Retinal pigment epithelial cell (primary cell): ENCODE measurements at places on chromosomes 1 and 21.
A peak's percentile ranks its signal among the peaks of the same experiment; 100 is the strongest.

GRCh38 chr21:34027721-34028461, 45.5 kb upstream of the MRPS6 start:
- DNase-seq: no peak

DNA sequence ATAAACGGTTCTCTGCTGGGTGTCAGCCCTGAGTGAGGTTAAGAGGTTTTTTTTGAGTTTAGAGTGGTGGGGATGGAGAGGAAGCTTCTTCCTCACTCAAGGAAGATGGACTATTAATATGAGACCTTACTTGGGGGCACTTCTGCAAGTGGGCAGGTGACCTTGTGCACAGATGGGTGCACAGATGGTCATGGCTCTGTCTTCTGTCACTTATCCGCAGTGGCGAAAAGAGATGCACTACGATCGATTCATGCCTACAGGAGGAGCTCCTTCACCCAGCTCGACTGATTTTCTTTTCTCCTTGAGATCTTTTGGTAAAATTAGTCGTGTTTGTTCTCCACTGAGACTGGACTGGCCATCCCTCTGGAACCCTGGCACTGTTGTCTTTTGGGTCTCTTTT, 22.9 kb upstream of the CYYR1 start:
- DNase-seq: no peak

- DNase-seq: no peak
Observed at GRCh38 chr1:10519016-10519417, 44.3 kb downstream of the PEX14 start.

GRCh38 chr1:201496296-201496690, 10.6 kb downstream of the CSRP1 start:
- no peak for DNase-seq

- DNase-seq: no peak
Observed at GRCh38 chr1:226863446-226863845, 7.0 kb upstream of the PSEN2 start.

DNA sequence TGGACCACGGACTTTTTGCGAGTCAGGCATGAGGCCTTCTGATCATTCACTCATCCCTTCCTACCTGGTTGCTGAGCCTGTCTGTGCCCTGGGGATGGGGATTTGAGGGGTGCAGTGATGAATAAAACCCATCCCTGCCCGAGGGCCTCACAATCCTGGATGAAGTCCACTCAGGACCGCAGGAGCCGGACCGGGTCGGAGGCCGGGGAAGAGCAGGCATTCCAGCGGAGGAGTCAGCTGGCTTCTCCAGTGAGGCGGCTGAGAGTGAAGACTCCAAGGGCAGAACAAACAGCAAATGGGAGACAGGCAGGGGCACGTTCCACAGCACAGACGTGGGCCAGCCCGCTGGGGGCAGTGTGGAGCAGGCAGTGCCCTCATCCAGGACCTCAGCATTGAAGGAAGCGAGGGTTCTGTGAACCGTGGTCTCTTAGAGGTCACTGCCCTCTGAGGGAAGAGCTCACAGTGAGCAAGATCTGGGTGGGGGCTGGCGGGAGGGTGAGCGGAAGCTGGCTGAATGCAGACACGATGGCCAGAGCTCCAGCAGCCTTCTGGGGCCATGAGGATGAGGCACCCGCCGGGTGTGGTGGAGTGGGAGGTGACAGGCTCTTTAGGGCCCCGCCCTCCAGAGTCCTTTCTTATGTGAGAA, 10.9 kb upstream of the LRRC3 start:
- DNase-seq: no peak

- DNase-seq: no peak
Observed at GRCh38 chr1:162663086-162663485, 30.8 kb downstream of the DDR2 start.

GRCh38 chr1:52054496-52055065, 410 bp downstream of the TXNDC12 start:
- DNase-seq: no peak

GRCh38 chr1:218390618-218391017, 45.5 kb downstream of the TGFB2 start:
- peak; percentile 93 for DNase-seq

DNA sequence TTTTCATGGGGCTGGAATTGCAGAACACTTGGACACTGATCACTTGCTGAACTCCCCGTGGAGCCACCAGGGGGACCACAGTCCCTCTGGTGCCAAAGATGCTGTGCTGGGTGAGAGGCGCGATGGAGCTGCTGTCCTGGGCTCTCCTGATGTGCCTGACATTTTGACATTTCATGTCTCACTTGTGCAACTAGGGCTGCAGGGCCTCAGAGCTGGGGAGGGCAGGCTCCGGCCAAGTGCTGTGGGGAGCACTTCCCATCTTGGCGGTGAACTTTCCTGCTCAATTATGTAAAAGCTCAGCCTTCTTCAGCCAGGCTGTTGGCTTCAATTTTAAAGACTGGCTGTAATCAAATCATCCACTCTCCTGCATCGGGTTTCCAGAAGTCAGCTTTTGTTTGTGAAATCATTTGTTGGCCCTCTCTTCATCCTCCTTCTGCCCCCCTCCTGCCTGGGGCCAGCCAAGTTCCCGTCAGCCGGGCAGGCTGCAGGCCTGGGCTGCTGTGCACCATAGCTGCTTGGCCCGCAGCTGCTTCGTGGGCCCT, 36.8 kb downstream of the KCNAB2 start:
- no peak for DNase-seq

DNA sequence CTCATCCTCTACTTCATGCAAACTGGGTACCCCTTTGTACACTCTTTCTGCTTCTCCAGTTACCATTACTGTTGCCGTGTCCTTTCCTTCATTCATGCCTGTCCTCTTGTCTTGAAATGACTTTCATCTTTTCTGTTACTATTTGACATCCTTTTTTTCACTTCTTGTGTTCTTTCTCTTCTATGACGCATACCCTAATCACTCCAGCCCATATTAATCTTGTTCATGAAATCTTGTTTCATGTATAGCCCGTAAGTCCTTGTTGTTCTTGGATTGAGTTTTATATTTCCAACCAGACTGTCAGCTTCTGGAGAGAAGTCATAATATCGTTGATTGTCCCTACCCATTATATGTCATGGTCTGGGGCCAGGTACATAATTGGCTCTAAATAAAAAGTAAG, 126.1 kb downstream of the NOS1AP start:
- no peak for DNase-seq

DNA sequence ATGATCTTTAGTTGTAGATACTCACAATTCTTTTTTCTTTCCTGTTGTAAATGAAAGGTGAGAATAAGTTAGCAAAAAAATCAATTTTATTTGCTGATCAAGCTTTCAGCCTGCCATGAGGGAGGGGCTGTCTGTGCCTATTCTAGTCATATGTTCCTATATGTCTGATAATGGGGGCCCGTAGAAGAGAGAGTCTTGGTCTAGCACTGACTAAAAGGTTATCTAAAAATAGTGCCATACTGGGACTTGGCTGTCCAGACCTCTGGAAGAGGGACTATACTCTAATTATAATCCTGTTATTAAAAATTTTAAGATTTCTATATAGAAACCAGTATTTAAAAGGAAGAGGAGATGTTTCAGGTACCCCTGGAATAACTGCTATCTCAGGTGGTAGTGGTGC, 18.6 kb downstream of the GNAI3 start:
- no peak for DNase-seq

DNA sequence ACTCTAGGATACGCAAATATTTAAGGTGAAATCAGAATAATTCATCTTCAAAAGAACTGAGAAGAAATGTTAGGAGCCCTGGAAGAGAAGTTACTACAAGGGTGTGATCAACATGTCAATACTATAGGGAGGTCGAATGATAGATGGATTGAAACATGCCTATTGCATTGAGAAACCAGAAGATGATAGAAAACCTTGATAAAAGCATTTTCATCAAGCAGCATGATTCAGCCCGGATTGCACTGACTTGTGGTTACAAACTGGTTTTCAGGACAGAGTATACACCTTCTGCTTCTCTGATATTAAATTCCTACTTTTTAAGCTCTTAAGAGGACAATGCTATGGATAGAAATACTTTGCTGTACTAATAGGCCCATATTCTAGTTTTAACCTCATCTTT, 164.2 kb downstream of the FMN2 start:
- DNase-seq: no peak

GRCh38 chr1:76298399-76298798, 223.9 kb downstream of the ST6GALNAC3 start:
- no peak for DNase-seq

DNA sequence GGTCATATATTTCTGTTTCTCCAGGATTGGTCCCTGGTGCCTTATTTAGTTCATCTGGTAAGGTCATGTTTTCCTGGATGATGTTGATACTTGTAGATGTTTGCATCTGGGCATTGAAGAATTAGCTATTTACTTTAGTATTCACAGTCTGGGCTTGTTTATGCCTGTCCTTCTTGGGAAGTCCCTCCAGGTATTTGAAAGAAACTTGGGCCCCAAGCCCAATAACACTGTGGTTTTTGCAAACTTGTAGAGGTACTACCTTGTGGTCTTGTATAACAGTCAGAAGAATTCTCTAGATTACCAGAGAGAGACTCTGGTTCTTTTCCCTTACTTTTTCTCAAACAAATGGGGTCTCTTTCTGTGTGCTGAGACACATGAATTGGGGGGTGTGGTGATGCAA, 251.4 kb upstream of the B3GALT2 start:
- no peak for DNase-seq

- DNase-seq: no peak
Observed at GRCh38 chr1:172377565-172377964, 42.9 kb upstream of the C1orf105 start.

DNA sequence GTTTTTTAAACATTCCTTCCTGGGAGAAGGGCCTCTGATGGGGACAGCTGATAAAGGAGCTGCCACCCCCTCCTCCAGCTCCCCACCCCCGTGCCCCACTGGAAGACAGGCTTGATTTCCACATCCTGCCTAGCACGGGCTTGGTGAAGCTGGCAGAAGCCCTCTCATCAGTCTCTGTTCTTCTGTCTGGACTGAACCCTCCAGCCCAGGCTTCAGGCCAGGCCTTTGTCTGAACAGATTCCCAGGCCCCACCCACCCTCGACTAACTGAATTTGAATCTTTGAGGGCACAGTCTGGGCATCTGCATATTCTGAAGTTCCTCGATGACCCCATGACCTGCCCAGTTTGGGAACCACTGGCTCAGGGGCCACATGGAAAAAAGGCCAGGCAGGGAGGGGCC, 75.3 kb downstream of the CD58 start:
- DNase-seq: no peak

- DNase-seq: no peak
Observed at GRCh38 chr21:41479686-41480085, 28.3 kb downstream of the TMPRSS2 start.

DNA sequence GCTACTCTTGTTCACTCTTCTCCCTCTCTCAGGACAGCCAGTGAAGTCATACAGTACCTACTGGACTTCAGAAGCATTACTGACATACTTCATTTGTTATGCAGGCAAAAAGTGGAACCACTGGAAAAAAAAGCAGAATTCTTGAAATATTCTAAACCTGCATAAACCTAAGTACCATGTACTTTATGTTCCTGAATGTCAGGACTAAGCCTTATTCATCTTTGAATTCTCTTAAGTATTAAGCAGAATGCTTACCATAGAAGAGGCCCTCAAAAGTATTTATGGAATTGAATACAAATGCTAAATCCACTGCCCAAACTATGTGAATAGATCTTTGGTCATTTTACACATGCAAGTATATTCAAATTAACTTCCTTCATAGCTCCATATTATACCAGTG, 7.8 kb downstream of the PSMB2 start:
- DNase-seq: no peak

- no peak for DNase-seq
Observed at GRCh38 chr1:171715813-171716251, 26.0 kb downstream of the VAMP4 start.

- no peak for DNase-seq
Observed at GRCh38 chr1:23239638-23240295, 22.5 kb upstream of the HTR1D start.

- DNase-seq: no peak
Observed at GRCh38 chr1:90850181-90850897, 133.2 kb upstream of the BARHL2 start.

GRCh38 chr1:173333581-173333980, 126.5 kb upstream of the TNFSF4 start:
- no peak for DNase-seq

DNA sequence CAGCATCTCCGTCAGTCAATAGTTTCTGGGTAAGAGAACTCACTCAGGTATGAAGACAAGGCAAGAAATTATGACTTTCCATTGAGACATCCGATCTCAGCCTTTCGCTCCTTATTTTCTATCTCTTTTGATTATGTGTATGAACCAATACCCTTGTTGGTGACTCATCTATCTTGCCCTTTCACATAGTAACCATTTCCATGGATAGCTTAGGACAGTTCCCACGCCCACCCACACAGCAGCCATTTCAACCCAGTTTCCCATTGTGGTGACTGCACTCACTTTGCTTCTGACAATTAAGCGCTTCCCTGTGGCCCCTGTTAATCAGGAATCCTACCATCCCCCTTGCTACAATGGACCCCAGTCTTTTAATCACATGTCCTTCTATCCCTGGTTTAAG, 210.6 kb upstream of the ADGRL2 start:
- no peak for DNase-seq

- no peak for DNase-seq
Observed at GRCh38 chr1:212291505-212292134, 6.4 kb downstream of the PPP2R5A start.

GRCh38 chr1:107196973-107197562, 56.2 kb downstream of the NTNG1 start:
- DNase-seq: no peak

- DNase-seq: no peak
Observed at GRCh38 chr1:88979054-88979748, 13.2 kb downstream of the KYAT3 start.
